SK-MEL-5 (cell line): ENCODE measurements at places on chromosomes 7 and 10.

- DNase-seq, result no peak
Observed at GRCh38 chr7:7318601-7319000, 136.3 kb downstream of the C1GALT1 start.

- peak; percentile 28 for DNase-seq
Observed at GRCh38 chr10:1526436-1527055, 210.8 kb downstream of the ADARB2 start.

GRCh38 chr7:136009488-136010079 lies 32.4 kb upstream of the MTPN start:
- peak; percentile 78 for DNase-seq

- no peak for DNase-seq
Observed at GRCh38 chr7:12092499-12093130, 118.5 kb upstream of the TMEM106B start.

DNA sequence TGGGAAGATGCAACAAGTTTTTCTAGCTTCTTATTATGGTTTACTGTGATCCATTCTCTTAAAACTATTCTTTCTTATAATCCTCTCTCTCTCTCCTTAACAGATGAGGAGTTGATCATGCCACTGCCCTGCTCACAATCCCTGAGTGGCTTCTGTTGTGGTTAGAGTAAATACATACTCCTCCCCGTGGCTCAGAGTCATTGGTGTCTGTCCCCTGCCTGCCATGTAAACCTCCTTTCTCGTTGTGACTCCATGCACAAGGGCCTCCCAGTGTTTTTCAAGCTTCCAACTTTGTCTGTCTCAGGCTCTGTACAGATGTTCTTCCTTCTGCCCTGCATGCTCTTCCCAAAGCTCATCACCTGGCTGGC lies 20.4 kb downstream of the CCNY start:
- no peak for DNase-seq
